ENCODE measurements at places on chromosomes 4 and X.
A peak's percentile ranks its signal among the peaks of the same experiment; 100 is the strongest.

GRCh38 chrX:103773445-103773844 lies 3.2 kb upstream of the PLP1 start:
- no peak for DNase-seq

DNA sequence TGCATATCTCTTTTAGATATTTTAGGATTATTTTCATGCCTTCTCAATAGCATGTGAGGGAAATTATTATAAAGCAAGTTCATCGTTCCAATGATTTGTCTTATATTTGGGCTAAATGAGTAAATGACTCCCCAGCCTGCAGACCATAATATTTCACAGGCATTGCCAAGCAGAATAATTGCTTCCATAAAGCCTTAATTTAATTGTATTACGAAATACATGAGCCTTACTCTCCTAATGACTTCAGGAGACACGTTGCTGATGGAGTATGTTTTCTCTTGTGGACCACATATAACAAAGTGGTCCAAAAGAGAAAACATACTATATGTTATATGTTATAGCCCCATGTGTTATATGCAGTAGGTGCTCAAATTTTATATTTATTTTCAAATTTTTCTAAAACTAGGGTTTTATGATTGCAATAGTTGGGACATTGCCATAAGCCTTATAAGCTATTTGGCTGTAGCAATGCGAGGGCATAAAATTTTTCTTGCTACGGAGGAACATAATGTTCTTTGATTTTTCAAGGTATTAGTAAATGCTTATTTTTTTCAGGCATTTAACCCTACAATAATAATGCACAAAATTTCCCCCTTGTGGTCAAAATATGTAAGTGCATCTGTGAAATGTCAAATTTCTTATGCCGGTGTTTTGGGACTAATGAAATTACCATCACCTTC lies 26.2 kb upstream of the TMPRSS11D start:
- no peak for DNase-seq

- no peak for DNase-seq
Measured at GRCh38 chr4:73674451-73674919, 54.2 kb upstream of the RASSF6 start.

GRCh38 chrX:103211012-103211715 lies 3.7 kb upstream of the BEX4 start:
- peak; percentile 45 for DNase-seq

DNA sequence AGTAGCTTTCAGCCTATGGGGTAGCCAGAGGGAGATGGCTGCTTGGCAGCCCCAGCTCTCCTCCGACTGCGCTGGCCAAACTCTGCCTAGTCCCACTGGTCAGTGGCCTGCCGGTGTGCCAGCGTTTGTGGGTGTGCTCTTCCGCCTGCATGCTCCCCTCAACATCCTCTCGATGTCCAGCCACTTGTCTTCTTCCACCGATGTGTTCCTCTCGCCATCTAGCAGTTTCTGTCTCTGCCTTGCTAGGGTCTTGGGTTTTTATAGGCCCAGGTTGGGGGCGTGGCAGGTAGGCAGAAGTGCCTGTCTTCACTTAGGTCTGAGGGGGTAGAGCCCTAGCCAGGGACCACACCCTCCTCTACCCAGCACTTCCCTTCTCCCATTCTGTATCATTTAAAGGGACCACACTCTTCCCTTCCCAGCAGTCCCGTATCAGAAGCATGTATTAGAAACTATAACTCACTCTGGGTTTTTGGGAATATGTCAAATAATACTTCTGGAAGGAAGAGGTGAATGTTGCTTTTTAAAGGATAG lies 124.4 kb downstream of the KDM6A start:
- DNase-seq: no peak

- no peak for DNase-seq
Measured at GRCh38 chrX:100695991-100696390, 35.9 kb downstream of the SYTL4 start.

- peak; percentile 70 for DNase-seq
Measured at GRCh38 chr4:89640620-89641366, 196.2 kb downstream of the SNCA start.

GRCh38 chr4:5378002-5378401 lies 326.7 kb downstream of the STK32B start:
- no peak for DNase-seq

DNA sequence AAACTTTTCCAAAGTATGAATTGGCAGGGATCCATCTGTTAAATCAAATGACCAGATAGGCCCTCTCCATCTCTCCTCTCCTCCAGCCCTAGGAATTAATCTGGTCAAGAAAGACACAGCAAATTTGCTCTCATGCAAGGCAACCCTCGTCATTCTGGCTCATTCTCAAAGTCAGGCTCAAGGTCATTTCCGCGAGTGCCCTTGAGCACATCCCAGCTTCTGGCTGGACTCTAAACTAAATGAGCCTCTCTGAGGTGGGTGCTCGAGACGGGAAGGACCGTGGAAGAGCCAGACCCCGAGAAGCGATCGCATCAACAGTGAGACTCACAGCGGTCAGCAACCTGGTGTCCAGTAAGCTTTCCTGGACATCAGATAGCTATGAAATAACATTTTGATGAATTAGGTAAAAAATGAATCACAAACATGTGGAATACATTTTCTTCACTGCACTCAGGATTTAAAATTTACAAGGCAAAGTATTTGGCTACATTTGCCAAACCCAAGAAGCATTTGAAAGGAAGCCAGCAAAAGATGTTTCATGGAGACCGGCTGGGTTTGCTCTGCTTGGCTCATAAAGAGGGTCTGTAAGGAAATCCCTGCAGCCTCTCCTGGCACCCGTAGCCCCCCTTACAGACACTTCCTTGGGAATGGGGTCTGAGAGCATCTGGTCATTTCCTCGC lies 121.0 kb downstream of the ENPP6 start:
- DNase-seq: no peak

- DNase-seq: no peak
Measured at GRCh38 chr4:6445403-6446129, 26.8 kb downstream of the PPP2R2C start.

DNA sequence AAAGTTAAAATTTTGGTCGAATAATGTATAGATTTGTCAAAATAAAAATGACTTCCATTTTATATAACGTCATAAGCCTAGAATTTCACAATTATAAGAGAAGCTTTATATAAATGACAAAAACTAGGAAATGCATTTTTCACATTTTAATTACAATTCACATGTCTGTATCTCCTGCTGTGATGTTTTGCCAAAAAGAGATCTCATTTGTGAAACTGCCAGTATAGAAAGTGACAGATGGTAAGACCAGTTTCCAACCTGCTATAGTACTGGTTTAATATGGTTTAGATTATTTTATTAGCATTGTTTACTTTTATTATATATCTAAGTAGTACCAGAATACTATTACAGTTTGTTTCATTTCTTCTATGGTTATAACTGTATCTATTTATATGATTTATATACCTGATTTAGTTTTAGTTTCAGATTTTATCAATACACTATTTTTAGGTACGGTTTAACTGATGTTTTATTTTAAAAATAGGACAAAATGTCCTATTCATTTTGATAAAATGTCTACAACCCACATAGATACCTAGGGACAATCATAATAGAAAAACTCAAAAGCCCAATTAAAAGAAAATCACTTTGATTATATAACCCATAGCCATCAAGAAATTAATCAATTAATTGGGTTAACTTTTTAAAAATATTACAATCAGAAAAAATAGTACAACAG lies 5.4 kb upstream of the CCSER1 start:
- no peak for DNase-seq

- no peak for DNase-seq
Measured at GRCh38 chr4:88599298-88599697, 7.0 kb downstream of the HERC3 start.
